ENCODE measurements at places on chromosomes 7 and 10. TPM values are rescaled to one million over a fixed set of nuclear protein-coding genes. Genes with fewer than 3 reads are reported as not detected.
A peak's percentile ranks its signal among the peaks of the same experiment; 100 is the strongest.

DNA sequence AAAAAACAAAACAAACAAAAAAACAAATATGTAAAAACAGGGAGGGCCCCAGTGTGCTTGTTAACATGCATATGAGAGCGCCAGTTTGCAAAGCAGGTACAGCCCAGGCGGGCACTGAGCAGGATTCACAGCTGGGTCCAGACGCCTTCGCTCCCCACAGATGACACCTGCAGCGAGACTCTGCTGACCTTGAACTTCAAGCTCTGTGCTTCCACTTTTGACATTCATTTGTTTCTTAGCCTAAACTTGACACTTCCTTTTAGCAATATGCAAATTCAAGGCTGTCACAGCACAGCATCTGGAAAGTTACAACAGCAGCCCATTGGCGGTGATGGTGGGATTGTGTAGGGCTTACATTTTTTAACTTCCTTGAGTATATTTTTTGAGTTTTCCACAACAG, 88.8 kb upstream of the TNS3 start:
- no peak for DNase-seq

DNA sequence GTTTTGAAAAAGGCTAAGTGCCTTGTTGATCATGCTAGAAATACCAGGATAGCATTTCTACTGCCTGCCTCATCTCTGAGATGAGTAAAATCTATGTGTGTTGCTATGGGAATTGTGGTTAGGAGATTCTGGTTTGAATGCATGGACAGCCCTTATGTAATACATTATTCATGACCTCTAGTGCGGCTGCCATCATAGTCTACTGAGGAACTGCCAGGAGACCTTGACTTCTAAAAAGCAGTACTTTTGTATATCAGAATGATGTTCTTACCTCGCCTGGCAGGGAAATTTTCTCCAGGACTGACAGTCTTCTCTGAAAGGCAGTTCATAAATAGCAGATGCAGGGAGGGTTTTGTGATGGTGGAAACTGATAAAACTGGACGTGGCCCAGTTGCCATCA, 248.5 kb downstream of the NSUN6 start:
- DNase-seq: peak; percentile 31

- DNase-seq: no peak
Measured at GRCh38 chr10:125521721-125522680, 161.0 kb downstream of the TEX36 start.

DNA sequence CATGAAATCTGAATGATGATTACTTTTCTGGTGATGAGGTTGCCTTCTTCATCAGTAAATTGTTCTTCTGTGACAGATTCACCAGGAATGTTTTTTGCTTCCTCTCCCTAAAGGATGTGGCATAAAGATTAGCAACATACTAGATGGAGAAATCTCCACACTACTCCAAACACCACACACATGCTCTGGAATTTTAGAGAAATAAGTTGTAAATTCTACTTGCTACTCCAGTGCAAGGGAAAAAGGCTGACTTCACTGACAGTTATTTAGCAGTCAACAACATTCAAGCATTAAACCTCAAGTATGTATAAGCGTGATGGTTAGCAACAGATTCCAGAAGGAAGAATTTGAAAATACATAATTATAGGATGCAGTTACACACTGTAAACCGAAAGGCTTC, 137.9 kb upstream of the CCDC6 start:
- DNase-seq: no peak

DNA sequence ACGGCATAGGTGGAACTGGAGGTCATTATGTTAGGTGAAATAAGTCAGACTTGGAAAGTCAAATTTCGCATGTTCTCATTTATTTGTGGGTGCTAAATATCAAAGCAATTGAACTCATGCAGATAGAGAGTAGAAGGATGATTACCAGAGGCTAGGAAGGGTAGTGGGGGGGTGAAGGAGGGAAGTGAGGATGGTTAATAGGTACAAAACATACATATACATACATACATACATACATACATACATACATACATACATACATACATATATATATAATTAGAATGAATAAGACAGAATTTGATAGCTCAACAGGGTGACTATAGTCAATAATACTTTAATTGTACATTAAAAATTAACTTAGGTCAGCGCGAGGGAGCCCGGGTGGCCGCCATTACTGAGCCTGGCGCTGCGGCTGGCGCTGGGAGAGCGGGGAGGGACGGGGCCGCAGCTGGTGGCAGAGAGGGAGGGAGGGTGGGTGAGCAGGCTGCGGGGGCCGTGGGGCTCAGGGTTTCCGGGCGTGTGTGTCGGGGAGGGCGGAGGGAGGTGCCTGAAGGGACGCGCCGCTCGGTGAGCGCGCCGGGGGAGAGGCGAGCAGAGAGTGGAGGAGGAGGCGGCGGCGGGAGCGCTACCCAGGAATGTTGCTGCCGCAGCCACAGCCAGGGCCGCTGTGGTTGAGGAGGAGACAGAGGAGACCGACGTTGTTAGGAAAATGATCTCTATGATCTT, 85.8 kb upstream of the EGFR start:
- peak; percentile 70 for DNase-seq

Gene ACTL6B
- total RNA-seq: 58.9 TPM

Gene PROSER2
- total RNA-seq: 1.7 TPM

DNA sequence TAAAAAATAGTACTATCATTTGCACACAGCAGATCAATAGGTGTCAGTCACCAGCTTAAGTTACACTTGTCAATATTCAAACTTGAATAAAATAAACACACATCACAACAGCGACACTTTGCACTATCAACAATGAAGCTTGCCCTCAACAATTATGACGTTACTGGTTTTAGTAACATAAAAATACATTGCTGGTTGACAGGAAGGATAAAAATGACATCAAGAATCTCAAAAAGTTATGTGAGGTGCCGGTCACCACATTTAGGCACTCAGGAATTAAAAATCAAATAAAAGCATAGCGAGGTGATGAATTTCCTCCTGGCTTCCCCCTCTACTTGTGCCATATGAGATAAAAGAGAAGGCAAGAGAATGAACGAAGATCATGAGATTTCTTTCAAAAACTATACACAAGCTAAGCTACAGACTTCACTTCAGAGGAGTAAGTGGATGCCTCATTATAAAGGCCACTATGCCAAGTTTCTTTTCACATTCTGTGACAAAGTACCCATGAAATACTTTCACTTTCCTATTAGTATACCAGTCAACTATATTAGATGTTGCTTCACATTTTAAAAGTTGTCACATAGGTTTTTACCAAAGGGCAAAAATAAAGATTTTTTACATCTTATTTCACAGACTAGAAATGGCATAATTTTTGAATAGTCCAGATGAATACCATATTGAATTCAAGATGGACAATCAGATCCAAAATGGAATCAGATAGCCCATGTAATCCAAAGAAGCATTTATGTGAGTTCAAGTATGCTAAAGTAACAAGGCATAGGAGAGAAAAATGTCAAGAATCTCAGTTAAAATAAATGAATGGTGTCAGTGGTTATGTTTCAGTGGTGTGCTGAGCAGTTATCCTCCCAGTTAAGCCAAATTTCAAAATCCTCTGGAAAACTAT, 3.6 kb downstream of the CCDC71L start:
- DNase-seq: no peak

Gene OGDHL
- total RNA-seq: 102 TPM

Gene MAGI2
- 276 TPM for total RNA-seq
